Cerebellar cortex (tissue), 1 donor: ENCODE measurements at places on chromosomes 7 and 10.

DNA sequence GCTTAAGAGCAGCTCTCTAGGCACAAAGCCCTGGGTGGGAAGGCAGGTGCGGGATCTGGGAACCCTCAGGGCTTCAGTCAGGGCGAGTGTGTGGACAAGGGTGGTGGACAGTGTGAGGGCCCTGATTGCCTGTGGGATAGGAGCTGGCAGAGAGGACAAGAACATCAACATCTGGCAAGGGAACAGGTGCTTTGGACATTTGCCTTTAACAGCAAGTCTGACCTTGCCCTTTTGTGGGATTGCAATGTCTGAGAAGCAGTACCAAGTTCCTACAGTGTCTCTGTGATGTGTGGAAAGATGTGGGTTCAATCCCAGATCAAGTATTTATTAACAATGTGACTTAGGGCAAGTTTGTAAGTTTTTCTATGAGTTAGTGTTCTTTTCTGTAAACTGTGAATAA lies 46.7 kb downstream of the TFAM start:
- no peak for DNase-seq

DNA sequence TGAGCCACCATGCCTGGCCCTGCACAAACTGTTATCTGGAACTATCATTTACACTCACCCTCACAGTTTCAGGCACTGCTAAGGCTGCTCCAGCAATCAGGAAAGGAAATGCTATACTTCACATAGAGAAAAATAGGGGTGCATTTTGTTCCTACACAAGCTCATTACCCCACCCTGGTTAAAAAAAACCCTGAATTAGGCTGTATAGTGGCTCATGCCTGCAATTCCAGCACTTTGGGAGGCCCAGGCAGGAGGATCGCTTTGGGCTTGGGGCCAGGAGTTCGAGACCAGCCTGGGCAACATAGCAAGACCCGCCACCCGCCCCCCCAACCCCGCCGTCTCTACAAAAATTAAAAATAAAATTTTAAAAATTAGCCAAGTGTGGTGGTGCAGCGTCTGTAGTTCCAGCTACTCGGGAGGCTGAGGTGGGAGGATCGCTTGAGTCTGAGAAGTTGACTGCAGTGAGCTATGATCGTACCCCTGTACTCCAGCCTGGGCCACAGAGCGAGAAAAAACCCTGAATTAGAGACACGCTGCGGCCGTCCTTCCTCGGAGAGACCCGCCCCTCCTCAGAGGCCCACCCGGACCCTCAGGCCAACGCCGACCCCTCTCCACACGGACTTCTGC lies 539 bp downstream of the PTCD1 start:
- no peak for DNase-seq

GRCh38 chr10:43229208-43230061 lies 37.4 kb downstream of the RASGEF1A start:
- DNase-seq, result no peak

DNA sequence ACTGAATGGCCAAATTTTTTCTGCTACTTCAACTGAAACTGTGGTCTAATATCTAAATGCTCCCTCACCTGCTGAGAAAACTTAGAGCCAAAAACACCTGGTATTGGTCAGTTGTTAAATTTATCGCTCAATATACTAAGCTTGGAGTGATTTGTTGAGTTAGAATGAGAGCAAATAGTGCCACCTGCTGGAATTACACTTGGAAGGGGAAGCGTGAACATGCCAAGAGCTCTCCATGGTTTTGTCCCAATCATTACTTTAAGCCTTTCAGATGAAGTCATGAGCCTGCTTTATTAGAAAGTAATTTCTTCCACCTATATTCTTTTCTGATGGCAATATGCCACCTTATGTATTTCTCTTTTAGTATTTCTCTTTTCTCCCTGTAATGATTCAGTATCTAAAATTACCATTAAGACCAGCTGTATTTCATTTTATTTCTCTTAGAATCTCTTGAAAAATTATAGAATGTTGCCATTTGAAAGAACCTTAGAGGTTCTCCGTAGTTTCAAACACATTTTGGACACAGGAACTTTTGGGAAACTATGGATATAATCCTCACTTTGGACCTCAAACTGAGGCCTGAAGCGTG lies 447.8 kb upstream of the C7orf33 start:
- peak; percentile 28 for DNase-seq
